ENCODE measurements at places on chromosomes 4 and X.
A peak's percentile ranks its signal among the peaks of the same experiment; 100 is the strongest.

- DNase-seq = peak; percentile 30
Measured at GRCh38 chrX:129360175-129360574, 163.1 kb downstream of the SMARCA1 start.

DNA sequence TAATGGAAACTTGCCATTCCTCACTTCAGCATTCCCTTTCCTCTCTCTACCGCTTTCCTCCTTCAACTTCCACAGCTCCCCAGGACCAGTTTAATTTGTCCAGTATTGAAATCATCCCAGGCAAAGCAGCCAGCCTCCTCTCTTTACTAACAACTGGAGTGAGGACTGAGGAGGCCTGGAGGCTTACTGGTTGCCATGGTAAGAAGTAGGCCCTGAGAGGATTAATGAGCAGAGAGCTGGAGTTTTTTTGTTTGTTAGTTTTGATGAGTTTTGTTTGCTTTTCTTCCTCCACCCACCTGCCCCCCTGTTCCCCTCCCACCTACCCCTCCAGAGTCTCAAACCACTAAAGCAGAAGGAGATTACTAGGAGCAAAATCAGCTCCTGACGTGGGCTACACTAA is 29.5 kb upstream of the PLP1 start:
- DNase-seq = no peak

DNA sequence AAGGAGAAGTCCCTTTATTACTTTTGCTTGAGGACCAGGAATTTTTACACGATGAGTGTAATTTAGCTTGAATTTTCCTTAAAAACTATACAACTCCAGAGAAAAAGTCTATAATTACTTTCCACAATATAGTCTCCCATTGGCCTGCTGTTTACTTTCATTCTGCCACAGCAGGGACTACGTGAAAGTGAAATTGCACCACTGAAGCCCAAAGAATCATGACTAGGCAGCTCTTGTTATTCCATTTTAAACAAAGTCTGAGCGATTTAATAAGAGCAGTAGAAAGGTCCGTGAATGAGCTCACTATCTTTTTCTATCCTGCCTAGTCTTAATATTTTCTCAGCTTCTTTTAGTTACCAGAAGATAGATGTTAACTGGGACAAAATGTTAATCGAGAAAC is 68.6 kb downstream of the ADGRG4 start:
- DNase-seq = no peak

GRCh38 chr4:39304651-39305050 is 61.5 kb downstream of the RFC1 start:
- DNase-seq = no peak

DNA sequence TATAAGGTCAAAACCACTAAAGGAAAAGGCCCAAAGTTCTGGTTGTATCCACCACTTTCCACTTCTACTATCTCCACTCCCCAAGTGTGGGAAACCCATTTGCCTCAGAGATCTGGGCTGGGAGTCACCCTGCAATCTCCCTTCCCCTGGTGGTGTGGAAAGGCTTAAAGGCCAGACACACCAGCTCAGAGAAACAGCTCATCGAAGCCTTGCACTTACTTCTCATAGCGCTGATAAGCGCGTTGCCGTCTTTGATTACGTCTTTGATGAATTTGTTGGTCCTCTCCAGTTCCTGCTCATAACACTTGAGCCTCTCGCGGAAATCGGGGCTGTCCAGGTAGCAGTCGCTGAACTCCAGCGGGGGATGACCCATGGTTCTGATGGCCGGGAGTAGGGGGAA is 647 bp downstream of the OPHN1 start:
- DNase-seq = no peak
